Hematopoietic multipotent progenitor cell treated with erythropoietin and hydrocortisone succinate and interleukin-3 and kit ligand, for 4 days (in vitro differentiated cells): ENCODE measurements at places on chromosomes 5 and 9.

DNA sequence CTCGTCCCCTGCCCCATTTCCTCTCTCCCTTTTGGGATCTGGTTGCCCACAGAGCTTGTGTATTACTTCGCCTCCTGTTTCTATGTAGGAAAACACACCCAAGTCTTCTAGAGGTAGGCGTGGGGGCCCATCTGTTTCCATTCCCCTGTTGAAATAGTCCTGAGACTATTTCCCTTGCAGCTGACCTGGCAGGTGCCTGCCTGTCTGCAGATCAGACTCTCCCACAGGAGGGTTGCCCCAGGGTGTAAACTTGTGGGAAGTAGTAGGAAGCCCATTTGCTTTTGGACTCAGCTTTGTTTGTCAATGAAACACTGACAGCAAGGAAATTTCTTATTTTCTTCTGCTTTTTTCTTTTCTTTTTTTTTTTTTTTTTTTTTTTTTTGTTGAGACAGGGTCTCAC, 16.3 kb upstream of the GARNL3 start:
- DNase-seq = no peak

DNA sequence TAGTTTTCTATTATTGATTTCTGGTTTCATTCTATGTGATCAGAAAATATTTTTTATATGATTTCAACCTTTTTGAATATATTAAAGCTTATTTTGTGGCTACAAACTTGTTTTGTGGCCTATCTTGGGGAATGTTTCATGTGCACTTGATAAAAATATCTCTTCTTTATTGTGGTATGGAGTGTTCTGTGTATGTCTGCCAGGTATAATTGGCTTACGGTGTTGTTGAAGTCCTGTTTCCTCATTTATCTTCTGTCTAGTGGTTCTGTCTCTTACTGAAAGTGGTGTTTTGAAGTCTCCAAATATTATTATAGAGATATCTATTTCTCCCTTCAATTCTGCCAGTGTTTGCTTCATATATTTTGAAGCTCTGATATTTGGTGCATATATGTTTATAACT, 9.6 kb downstream of the CARD19 start:
- no peak for DNase-seq

GRCh38 chr9:121634329-121635261, 16.8 kb upstream of the DAB2IP start:
- peak; percentile 56 for DNase-seq

GRCh38 chr5:9626955-9627354, 3.2 kb downstream of the TAS2R1 start:
- no peak for DNase-seq
